Head of caudate nucleus (tissue), 42 donors: ENCODE measurements at places on chromosomes 6 and 20.

- no peak for DNase-seq
Measured at GRCh38 chr6:5044866-5045265, 40.3 kb upstream of the PPP1R3G start.

DNA sequence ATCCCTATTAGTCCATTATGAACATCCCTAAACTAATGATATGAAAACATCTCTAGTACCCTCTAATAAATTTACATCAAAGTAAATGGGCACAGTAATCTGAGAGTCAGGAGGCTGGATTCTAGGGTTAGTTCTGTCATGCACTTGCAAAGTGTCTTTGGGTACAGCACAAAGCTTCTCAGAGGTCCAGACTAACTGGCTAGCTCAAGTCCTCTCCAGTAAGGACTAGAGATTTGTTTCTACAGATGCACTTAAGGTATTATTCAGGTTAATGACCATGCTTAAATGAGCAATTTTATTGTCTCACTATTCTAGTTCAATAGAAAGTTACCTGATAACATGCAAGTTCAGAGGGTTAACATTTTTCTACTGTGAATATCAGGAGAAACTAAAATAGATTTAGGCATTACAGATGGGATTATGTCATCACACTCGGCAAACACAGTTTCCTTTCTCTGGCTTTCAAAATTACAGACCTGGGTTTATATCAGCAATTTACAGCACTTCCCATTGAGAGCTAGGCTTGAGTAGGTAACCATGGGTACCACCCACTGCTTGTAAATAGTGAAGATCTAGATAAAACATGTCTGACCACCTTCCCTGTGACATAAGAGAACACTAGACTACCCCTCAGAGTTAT lies 402.9 kb upstream of the RUNX2 start:
- no peak for DNase-seq

- no peak for DNase-seq
Measured at GRCh38 chr6:108031968-108032367, 42.6 kb downstream of the OSTM1 start.

GRCh38 chr6:41122373-41122772 lies 31.8 kb downstream of the TREML1 start:
- no peak for DNase-seq

- no peak for DNase-seq
Measured at GRCh38 chr20:46698788-46699187, 9.5 kb upstream of the TP53RK start.

- no peak for DNase-seq
Measured at GRCh38 chr6:163319609-163320366, 94.7 kb upstream of the QKI start.

GRCh38 chr20:36629719-36630681 lies 16.0 kb downstream of the SLA2 start:
- DNase-seq, result no peak

DNA sequence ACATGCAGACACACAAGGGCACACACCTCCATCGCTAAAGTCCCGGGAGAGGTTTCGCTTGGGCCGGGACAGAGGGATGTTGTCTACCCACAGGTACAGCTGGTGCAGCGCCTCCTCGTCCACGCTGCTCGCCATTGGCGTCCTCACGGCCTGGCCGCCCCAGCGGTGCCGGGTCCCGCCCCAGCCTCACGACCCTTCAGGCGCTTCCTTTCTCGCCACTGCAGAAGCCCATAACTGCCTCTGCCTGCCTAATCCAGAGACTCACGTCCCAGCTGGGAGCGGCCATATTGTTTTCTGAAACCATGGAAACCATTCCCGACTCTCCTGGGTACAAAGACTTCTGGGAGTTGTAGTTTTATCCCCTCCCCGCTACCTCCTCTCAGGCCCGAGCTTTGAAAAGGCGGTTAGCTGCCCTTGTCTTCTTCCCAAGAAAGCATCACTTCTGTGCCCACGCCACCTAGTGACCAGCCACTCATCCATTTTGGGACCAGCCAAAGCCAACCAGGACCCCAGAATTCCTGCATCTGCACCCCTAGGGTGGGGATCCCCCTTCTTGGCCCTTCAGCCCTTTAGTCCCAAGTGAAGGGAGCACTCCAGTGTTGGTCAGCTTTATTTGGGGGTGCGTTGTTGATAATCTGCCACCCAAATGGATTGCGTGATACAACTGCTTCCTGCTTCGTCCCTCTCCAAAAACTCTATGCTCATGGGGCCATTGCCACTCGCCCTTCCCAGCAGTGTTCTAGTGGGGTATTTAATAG lies at the start of gene SPEF1:
Gene SPEF1, minus strand, starts transcription at position 296 of the 758 bp plus-strand sequence. Its CDS starts 161 bp downstream, at position 135.
- peak; percentile 91 for DNase-seq

GRCh38 chr6:7176208-7176607 lies 68.4 kb downstream of the RREB1 start:
- DNase-seq, result no peak

- no peak for DNase-seq
Measured at GRCh38 chr6:53540129-53540692, 4.7 kb downstream of the GCLC start.

DNA sequence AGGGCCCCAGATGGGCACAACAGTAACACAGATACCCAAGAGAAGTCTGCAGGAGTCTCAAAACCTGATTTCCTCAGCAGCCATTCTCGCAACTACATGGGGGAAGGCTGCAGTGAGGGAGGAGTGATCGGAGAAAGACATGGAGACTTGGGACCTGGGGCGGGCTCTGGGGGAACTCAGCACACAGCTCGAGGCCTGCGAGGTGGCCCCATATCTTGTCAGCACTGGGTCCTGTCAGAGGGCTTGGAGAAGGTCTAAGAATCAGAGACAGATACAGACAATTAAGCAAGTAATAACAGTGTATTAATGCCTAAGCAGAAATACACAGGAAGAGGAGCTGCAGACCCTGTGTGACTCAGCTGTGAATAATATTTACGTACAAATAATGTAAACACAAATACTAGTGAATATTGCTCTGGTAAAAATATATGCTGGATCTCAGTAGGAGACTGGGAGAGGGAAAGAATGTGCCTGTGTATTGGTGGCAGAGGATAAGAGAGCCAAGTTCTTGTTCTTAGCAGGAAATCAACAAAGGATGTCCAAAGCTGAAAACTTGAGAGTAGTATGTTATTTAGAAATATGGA lies 336.2 kb downstream of the ZFAND3 start:
- DNase-seq, result no peak

- no peak for DNase-seq
Measured at GRCh38 chr6:130913120-130913519, 85.9 kb downstream of the SMLR1 start.

DNA sequence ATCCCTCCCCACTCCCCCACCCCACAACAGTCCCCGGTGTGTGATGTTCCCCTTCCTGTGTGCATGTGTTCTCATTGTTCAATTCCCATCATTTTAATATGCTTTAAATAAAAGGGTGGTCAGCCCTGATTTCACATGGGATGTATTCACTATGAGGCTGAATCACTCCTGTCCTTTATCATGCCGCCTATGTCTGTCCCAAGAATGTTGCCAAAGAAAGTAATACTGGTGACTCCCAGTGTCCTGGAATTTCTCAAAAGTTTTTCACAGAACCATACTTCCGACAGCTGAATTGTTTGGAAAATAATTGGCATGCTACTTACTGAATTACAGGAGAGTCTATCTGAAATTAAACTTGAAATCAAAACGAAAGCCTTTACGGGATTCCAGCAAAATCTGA lies 217.7 kb downstream of the HAO1 start:
- no peak for DNase-seq

GRCh38 chr20:41655962-41656618 lies 37.9 kb upstream of the CHD6 start:
- no peak for DNase-seq

- peak; percentile 81 for DNase-seq
Measured at GRCh38 chr6:166540631-166541331, 45.7 kb downstream of the RAMACL start.

- peak; percentile 63 for DNase-seq
Measured at GRCh38 chr20:50478162-50478990, 31.8 kb upstream of the PTPN1 start.

GRCh38 chr6:33945931-33946330 lies 142.1 kb upstream of the MLN start:
- DNase-seq, result no peak

DNA sequence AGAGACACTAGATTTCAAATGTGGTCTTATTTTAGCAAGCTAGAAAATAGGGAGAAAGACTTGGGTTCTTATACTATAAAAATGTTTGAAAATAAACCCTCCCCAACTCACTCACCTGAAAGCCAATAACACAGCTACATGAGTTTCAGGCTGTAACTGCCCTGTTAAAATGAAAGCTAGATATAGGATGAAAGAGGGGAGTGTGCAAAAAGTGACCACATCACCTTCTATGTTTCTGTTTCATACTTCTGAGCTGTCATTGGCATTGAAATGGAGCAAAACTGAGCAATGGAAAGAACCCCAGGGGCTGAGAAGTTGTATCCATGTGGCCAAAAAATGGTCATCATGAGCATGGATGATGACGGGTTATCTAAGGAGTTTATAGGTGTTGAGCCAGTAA lies 148.1 kb upstream of the TENT5A start:
- DNase-seq, result no peak

DNA sequence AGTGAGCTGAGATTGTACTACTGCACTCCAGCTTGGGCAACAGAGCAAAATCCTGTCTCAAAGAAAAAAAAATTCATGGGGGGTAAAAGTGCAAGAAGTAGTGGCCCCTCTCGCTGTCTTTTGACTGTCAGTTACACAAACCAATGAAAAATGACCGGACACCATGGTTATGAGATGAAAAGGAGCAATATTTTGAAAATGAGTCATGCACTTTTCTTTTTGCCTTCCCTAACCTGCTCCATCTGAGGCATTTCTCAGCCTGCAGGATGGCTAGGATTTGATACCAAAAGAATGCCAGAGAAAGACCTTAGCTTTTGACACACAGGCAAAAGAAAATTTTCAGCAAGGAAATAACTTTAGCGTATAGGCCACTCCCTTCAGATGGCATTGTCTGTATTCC lies 181.7 kb upstream of the ARID1B start:
- no peak for DNase-seq

DNA sequence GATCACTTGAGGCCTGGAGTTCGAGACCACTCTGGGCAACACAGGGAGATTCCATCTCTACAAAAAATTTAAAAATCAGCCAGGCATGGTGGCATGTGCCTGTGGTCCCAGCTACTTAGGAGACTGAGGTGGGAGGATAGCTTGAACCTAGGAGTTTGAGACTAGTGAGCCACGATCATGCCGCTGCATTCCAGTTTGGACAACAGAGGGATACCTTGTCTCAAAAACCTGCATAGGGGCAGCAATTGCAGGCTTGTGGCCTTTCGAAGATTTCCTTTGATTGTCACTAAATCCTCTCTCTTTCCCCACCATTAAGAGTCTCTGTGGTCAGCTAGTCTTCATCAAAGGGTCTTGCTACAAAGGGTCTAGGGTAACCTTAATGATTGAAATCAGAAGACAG lies 60.3 kb downstream of the UTRN start:
- no peak for DNase-seq

GRCh38 chr6:14595751-14596150 lies 478.2 kb downstream of the CD83 start:
- no peak for DNase-seq

DNA sequence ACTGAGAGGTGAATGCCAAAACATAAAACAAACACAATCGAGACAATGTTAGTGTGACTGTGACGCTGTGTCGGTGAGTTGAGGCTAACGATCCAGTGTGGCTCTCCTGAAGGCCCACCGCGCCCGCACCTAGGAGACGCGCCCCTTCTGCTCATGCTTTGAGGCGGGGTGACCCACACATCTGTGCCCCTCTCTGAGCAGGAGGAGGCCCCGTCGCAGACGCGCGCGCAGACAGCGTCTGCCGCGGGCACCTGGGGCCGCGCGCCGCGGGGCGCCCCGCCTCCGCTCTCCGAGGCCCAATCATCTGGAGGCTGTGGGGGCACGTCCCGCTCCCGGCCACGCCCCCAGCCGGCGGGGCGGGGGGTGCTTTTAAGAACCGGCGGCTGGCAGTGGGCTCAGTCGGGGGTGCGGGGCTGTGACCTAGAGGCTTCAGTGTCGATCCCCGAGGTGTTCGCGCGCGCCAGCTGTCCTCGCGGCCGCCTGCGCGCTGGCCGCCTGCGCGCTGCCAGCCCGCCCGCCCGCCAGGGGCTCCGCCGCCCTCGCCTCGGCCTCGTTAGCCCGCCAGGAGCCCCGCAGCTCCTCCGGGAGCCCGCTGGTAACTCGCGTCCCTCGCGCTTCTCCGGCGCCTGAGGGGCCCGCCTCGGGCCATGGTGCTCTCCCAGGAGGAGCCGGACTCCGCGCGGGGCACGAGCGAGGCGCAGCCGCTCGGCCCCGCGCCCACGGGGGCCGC lies at the start of gene SLC16A10:
Gene SLC16A10, plus strand, starts transcription at position 398 of the 730 bp plus-strand sequence. Its CDS starts 250 bp downstream, at position 648.
- peak; percentile 78 for DNase-seq

DNA sequence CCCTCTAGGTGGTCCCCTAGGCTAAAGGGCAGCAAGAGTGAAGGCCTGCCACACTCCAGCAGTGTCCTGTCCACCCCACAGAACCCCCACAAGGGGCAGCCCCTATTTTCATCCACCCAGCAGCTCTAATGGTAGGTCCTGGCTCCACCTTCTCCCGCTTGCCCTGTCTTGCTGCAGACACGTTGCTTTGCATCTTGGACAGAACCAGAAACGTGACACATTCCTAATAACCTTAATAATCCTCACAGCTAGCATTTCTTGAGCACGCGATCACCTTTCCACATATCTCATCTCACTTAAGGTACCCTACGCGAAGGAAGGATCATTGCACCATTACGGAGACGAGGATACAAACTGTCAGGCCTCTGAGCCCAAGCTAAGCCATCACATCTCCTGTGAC lies 11.7 kb upstream of the SLC22A23 start:
- no peak for DNase-seq

DNA sequence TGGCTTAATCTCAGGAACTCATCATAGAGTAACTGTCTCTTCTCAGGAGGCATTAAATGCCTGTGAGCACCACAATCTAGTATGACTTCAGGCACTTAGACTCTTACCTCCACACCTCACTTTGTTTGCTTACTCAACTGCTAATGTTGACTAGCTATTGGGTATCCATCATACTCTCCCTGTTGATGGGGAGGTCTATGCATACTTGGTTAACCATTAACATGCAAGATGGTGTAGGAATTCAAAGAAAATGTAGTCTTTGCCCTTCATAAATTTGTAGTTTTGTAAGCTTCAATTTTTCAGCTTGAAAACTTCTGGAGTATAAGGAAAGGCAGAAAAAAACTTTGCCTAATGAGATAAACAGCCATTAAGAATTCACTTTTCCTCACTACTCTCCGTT lies 501.0 kb upstream of the MARCKS start:
- DNase-seq, result no peak

DNA sequence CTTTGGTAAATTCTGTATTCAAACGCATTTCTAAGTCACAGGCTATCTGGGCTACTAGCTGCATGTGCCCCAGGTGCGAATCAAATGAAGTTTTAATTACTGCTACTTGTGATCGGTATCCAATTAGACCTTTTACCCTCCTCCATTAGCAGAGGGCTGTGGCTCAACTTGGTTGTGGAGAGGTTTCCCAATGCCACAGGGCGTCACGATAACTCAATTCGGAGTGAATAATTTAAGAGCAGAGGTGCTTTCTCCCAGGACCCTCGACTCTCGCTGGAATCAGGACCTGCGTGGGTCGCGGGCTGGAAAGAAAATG lies 640 bp downstream of the SAYSD1 start:
- DNase-seq, result no peak
